CD4-positive, CD25-positive, alpha-beta regulatory T cell (primary cell): ENCODE measurements at places on chromosomes 1 and 21. TPM values are rescaled to one million over a fixed set of nuclear protein-coding genes. Genes with fewer than 3 reads are reported as not detected.
A peak's percentile ranks its signal among the peaks of the same experiment; 100 is the strongest.

GRCh38 chr1:33366762-33367484 is 46.0 kb upstream of the A3GALT2 start:
- no peak for DNase-seq

Gene OR2L2
- 0.35 TPM for total RNA-seq

- no peak for DNase-seq
Measured at GRCh38 chr1:59776960-59777852, 37.5 kb upstream of the HOOK1 start.

DNA sequence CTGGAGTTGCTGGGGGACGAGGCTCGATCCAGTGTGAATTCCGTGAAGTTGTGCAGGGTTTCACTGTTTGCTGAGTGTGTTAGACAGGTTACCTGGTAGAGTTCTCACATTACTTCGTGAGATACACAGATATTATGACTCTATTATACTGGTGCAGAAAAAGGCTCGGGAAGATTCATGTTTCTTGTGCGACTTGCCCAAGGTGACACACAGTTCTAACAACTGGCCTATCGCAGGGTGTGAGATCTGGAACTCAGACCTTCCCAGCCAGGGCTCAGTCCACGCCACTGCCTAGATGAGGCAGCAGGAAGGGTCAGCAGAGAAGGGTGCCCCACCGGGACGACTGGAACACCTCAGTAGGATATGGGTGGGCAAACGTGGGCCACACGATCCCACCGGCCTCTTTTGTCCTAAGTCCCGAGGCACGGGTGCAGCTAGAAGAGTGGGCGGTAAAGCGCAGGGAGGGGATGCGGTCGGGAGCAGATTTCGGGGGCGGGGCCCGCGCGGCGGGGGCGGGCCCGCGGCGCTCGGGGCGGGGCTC is 296 bp upstream of the RNPEP start:
- peak; percentile 67 for DNase-seq

GRCh38 chr21:37389456-37389855 is 22.9 kb downstream of the DYRK1A start:
- DNase-seq, result no peak

- DNase-seq, result no peak
Measured at GRCh38 chr1:213927846-213928245, 59.9 kb upstream of the PROX1 start.

DNA sequence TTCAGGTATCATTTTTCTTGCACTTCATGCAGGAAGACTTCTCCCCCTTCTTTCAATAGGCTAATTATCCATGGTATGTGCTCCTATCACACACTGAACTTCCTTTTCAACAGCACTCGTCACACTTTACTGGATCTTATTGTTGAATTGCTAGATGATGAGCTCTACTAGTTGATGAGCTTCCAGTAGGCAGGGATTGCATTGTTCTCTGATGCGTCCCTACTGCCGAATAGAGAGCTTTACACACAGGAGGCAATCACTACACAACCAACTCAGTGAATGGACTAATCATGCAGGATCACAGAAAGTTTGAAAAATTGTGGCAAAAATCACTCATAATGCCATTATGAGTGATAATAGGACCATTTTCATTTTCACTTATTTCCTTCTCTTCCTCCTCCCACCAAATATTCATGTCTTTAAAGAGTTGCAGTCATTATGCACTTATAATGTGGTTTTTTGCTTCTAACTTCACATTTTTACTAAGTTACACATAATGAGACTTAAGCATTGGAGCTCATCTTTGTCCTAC is 128.1 kb upstream of the ZNF648 start:
- no peak for DNase-seq

GRCh38 chr1:89170170-89171066 is 5.4 kb downstream of the GBP7 start:
- DNase-seq, result no peak

- no peak for DNase-seq
Measured at GRCh38 chr1:227741166-227741870, 6.1 kb downstream of the SNAP47 start.

- DNase-seq, result no peak
Measured at GRCh38 chr1:239844833-239845232, 246.8 kb upstream of the FMN2 start.

Gene TMEM53
- 2.7 TPM for total RNA-seq

Gene ICOSLG
- total RNA-seq, result 22.6 TPM

DNA sequence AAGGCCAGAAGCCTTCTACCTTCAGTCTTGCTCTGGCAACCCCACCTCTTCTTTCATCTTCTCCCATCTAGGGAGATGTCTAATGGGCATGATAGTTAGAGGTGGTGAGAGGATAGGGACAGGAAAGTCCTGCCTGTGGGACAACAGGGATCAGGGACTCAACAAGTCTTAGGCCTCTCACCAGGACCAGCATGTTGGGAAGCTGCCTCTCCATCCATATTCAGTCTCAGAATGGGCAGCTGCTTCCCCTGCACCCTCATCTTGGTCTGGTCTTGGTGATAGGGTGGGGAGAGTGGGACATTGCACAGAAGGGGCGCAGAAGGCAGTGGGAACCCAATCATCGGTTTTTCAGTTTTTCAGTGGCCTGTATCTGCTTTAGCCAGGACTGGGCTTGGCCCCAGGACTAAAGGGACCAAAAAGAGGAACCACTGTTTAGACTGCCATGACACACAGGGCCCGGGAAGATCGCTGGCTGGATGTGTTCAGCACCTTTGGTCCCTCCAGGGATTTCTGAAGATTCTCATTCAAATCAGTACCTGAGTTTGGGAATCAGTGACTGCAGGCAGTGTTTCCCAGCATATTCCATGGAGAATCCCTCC is 12.7 kb downstream of the RHEX start:
- DNase-seq, result no peak
